ENCODE measurements at places on chromosomes 16 and 17.

GRCh38 chr16:61879-62281, 8.3 kb downstream of the SNRNP25 start:
- peaks cover 67% of the 10 kb centered on the region for H3K36me3 ChIP-seq
- H3K4me3 ChIP-seq, result no peak overlapping the region
- no peak for DNase-seq
- H3K4me1 ChIP-seq, result peaks cover 12% of the 10 kb centered on the region

- H3K36me3 ChIP-seq, result no peaks in the 10 kb centered on the region
- no peak overlapping the region for H3K4me3 ChIP-seq
- peaks cover 6% of the 10 kb centered on the region for H3K27me3 ChIP-seq
- no peak overlapping the region for H3K27ac ChIP-seq
- peaks cover 14% of the 10 kb centered on the region for H3K4me1 ChIP-seq
- no peak for DNase-seq
These were observed 5.6 kb downstream of the CPNE7 start for GRCh38 chr16:89581045-89581695.

GRCh38 chr16:57620335-57621231, 7.8 kb upstream of the ADGRG1 start:
- peak overlapping the region; percentile 70 for H3K27ac ChIP-seq
- H3K36me3 ChIP-seq, result no peaks in the 10 kb centered on the region
- DNase-seq, result peak; percentile 78
- no peaks in the 10 kb centered on the region for H3K27me3 ChIP-seq
- H3K4me3 ChIP-seq, result peak overlapping the region; percentile 42

GRCh38 chr16:53495325-53495724, 7.7 kb downstream of the AKTIP start:
- H3K27me3 ChIP-seq, result no peaks in the 10 kb centered on the region
- no peak overlapping the region for H3K27ac ChIP-seq
- peaks cover 94% of the 10 kb centered on the region for H3K36me3 ChIP-seq
- DNase-seq, result no peak
- H3K4me3 ChIP-seq, result no peak overlapping the region

DNA sequence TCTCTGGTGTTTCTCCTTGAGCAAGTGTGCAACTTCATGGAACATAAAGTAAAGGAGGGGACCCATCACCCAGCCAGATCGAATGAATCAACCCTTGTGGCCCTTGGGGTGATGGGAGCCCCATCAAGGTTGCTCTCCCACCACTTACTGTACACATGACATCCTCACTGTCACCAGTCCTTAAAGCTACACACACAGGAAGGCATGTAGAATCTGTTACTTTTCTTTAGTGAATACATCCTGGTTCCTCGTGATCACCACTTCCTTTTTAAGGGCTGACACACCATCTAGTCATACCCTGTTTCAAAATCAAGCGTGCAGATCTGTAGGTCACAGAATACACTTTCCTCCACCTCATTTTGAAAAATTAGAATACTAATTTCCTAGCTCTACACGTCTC, 22.6 kb upstream of the MPHOSPH6 start:
- H3K4me3 ChIP-seq, result no peak overlapping the region

GRCh38 chr17:59178266-59178985, 22.9 kb downstream of the PRR11 start:
- no peak overlapping the region for H3K4me3 ChIP-seq
- H3K27ac ChIP-seq, result no peak overlapping the region
- H3K27me3 ChIP-seq, result no peaks in the 10 kb centered on the region
- no peak for DNase-seq

DNA sequence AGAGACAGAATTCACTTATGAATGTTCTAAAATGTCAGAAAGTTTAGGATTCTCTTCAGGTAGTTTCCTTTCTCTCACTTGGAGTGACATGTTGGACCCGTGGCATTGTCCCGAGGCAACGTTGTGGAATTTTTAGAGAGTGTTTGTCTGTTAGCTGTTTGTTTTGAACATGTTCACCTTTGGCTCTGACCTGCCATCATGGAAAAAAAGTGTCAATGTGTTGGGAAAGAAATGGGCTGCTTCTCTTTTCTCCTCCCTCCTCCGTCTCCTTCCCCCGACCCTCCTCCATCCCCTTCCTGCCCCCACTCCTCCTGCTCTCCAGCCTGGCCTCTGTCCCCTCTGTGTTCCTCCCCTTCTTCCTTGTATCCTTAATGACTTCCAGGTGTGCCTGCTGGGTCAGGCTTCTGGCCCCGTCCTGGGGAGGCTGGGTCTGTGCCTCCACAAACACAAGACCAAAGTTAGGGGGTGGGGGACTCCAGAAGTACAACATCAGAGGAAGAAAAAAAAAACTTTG, 463.1 kb downstream of the MAF start:
- H3K27ac ChIP-seq, result no peak overlapping the region
- no peaks in the 10 kb centered on the region for H3K4me1 ChIP-seq
- H3K27me3 ChIP-seq, result no peaks in the 10 kb centered on the region
- DNase-seq, result no peak
- no peaks in the 10 kb centered on the region for H3K36me3 ChIP-seq

- H3K4me1 ChIP-seq, result no peaks in the 10 kb centered on the region
- no peaks in the 10 kb centered on the region for H3K27me3 ChIP-seq
These were observed 488.6 kb downstream of the CDH8 start for GRCh38 chr16:61547626-61548025.

DNA sequence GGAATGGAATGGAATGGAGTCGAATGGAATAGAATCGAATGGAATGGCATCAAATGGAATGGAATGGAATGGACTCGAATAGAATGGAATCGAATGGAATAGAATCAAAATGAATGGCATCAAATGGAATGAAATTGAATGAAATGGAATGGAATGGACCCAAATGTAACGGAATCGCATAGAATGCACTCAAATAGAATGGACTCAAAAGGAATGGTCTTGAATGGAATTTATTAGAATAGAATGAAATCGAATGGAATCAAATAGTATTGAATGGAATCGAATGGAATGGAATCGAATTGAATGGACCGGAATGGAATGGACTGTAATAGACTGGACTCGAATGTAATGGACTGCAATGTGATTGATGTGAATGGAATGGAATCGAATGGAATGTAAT, 501.4 kb upstream of the WSB1 start:
- no peak overlapping the region for H3K4me3 ChIP-seq
- H3K27ac ChIP-seq, result no peak overlapping the region
- H3K4me1 ChIP-seq, result no peaks in the 10 kb centered on the region
- H3K27me3 ChIP-seq, result no peaks in the 10 kb centered on the region
- DNase-seq, result no peak

GRCh38 chr17:53321651-53322050, 501.1 kb upstream of the KIF2B start:
- no peaks in the 10 kb centered on the region for H3K27me3 ChIP-seq
- no peak overlapping the region for H3K27ac ChIP-seq
- no peak for DNase-seq
- H3K4me3 ChIP-seq, result no peak overlapping the region
- H3K4me1 ChIP-seq, result no peaks in the 10 kb centered on the region

DNA sequence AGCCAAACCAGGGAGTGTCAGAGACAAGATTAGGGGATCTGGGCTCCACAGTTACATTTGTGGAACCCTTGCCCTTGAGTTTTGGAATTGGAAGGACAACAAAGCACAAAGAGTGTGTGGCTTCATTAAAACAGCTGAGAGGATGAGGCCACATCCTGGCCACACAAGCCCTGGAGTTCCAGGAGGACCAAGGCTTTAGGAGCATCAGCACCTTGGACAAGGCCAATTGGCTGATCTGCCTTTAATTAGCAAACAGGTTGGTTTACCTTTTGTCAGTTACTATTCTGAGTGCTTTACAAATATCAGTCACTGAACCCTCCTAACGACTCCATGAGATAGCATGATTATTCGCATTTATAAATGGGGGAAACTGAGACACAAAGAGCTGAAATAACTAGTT, 54.7 kb downstream of the SLC6A2 start:
- no peaks in the 10 kb centered on the region for H3K36me3 ChIP-seq
- no peaks in the 10 kb centered on the region for H3K27me3 ChIP-seq
- no peaks in the 10 kb centered on the region for H3K4me1 ChIP-seq
- H3K4me3 ChIP-seq, result no peak overlapping the region
- no peak overlapping the region for H3K27ac ChIP-seq

GRCh38 chr16:716768-717325, 1.9 kb downstream of the METRN start:
- no peak for DNase-seq
- H3K27ac ChIP-seq, result no peak overlapping the region
- no peaks in the 10 kb centered on the region for H3K36me3 ChIP-seq

DNA sequence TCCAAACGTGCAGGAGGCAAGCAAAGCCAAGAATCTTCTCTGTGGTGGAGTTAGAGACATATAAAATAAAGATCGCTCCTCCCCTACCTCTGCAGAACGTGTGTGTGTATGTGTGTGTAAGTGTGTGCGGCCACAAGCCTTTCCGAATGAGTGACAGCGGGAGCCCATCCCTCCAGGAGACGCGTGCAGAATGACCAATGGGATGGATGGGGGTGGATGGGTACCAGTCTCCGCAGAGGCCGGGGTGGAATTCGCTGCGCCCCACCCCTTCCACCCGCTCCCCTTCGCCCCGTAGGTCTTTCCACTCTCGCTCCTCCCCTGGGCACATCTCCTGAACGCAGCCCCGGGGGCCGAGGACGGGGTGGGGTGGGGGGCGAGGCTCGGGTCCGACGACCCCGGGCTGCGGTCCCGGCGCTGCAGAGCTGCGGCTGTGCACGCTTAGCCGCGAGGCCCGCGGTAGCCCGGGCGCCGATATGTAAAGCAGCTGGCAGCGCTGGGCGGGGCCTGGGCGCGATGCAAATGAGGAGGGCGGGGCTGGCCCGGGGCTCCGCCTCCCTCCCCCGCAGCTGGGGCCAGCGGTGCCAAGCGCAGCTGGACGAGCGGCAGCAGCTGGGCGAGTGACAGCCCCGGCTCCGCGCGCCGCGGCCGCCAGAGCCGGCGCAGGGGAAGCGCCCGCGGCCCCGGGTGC, at the start of gene PRKCB:
Gene PRKCB (plus strand): TSS at position 594 of the 688 bp plus-strand sequence.
- H3K36me3 ChIP-seq, result no peaks in the 10 kb centered on the region
- no peak within 1 kb of the TSS for H3K27ac ChIP-seq
- peak; percentile 90 for DNase-seq
- H3K27me3 ChIP-seq, result no peaks in the 10 kb centered on the region
- peak within 1 kb of the TSS; percentile 56 for H3K4me3 ChIP-seq
- H3K4me1 ChIP-seq, result no peaks in the 10 kb centered on the region

DNA sequence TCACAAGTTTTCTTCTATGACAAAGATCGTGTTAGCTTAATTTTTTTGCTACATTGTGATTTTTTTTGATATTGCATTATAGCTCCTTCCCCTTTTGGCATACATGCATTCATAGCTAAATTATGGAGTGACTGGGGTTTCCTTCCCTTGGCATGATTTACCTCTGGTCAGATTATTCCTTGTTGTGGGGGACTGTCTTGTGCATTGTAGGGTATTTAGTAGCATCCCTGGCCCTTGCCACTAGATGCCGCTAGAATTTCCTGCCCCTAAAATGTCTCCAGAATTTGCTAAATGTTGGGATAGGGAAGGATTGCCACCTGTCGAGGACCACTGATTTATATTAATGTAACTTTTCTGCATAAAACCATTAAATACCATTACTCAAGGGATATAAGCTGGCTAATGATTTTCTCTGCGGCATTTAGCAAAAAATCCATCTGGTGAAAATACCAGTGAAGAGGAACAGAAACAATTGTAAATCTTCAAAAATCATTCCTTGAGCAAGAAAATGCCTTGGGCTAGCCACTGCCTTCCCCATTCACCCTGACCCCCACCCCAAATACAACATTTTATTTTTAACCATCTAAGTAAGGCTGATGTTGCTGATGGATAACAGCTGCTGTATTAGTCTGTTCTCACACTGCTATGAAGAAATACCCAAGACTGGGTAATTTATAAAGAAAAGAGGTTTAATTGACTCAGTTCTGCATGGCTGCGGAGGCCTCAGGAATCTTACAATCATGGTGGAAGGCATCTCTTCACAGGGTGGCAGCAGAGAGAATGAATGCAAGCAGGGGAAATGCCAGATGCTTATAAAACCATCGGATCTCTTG, 195.2 kb downstream of the MAP2K6 start:
- H3K27ac ChIP-seq, result peak overlapping the region; percentile 44
- no peaks in the 10 kb centered on the region for H3K27me3 ChIP-seq
- no peak overlapping the region for H3K4me3 ChIP-seq
- DNase-seq, result no peak

DNA sequence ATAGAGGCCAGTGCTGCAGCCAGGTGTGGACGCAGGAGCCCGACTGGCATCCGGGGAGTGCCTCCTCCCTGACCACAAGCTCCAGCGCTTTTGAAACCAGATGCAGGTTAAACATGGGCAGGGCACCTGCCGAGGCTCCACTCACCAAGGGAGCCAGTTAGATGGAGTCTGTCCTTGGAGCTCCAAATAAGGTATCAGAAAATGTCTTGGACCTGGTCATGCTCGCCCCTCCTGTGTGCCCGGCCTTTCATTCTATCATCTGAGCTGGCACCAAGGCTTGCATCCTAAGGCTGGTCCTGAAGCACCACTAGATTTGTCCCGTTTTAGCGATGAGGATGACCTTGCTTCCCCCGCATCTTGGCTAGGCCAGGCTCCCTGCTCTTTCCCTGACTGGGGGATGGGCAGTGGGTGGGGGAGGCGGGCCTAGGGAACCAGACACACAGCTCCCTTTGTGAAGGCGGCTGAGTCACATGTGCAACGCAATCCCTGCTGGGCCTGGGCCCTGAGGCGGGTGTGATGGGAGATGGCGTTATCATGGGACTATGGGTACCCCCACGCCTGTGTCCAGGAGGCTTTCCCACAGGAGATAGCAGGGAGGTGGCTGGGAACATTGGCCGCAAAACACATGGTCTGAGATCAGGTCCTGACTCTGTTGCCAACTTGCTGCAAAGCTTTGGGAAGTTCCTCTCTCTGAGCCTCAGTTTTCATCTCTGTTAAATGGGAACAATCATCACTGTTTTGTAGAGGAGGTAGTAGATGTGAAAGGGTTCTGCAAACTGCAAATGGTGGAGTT, 5.0 kb upstream of the ADGRG1 start:
- H3K36me3 ChIP-seq, result no peaks in the 10 kb centered on the region
- no peak overlapping the region for H3K27ac ChIP-seq
- H3K27me3 ChIP-seq, result no peaks in the 10 kb centered on the region
- no peak overlapping the region for H3K4me3 ChIP-seq

- no peak overlapping the region for H3K4me3 ChIP-seq
- peaks cover 45% of the 10 kb centered on the region for H3K36me3 ChIP-seq
- no peak overlapping the region for H3K27ac ChIP-seq
- no peaks in the 10 kb centered on the region for H3K27me3 ChIP-seq
- DNase-seq, result peak; percentile 45
- H3K4me1 ChIP-seq, result no peaks in the 10 kb centered on the region
These were observed 42.6 kb downstream of the NLRP1 start for GRCh38 chr17:5541610-5542202.

DNA sequence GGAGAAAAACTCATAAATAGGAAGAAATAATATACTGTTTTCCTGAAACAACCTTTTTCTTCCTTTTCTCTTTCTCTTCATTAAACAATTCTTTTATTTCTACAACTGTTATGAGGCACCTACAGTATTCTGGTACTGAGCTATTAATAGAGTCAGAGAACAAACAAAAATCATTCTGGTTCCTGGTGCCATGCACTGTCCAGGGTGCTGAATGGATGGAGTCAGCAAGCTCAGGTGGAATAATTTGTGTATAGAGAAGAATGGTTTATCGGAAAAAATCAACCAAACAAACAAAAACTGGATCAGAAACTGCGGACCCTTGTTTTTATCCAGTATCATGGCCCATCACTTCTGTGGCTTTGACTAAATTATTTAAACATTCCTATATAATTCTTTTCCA, 430.3 kb upstream of the GOT2 start:
- H3K36me3 ChIP-seq, result no peaks in the 10 kb centered on the region
- DNase-seq, result no peak
- H3K27ac ChIP-seq, result no peak overlapping the region
- H3K4me1 ChIP-seq, result no peaks in the 10 kb centered on the region
- H3K27me3 ChIP-seq, result no peaks in the 10 kb centered on the region

- peak overlapping the region; percentile 71 for H3K27ac ChIP-seq
- H3K4me3 ChIP-seq, result no peak overlapping the region
- H3K36me3 ChIP-seq, result peaks cover 15% of the 10 kb centered on the region
- H3K27me3 ChIP-seq, result no peaks in the 10 kb centered on the region
- peaks cover 55% of the 10 kb centered on the region for H3K4me1 ChIP-seq
These were observed 12.4 kb downstream of the SLFN5 start for GRCh38 chr17:35255316-35255715.
